ENCODE measurements at places on chromosomes 7 and 10.

- no peak for DNase-seq
Observed at GRCh38 chr7:131898418-131898817, 342.0 kb upstream of the PODXL start.

DNA sequence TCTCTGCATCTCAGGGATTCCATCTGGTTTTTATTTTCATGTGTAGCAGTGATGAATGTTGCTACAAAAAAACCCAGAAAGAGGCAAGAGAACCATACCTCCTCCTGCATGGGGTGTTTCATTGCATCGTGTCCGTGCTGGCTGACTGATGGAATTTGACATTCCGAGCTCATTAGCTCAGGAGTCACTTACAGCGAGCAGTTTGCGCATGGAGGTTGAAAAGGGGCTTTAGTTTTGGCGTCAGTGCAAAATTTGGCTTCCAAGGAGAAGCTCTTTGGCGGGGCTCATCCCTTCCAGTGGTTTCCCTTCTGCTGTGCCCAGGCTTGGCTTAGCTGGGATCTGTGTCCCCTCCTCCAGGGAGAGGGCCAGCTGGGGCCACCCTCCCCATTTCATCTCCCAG lies 25.8 kb downstream of the EMX2 start:
- DNase-seq = no peak

DNA sequence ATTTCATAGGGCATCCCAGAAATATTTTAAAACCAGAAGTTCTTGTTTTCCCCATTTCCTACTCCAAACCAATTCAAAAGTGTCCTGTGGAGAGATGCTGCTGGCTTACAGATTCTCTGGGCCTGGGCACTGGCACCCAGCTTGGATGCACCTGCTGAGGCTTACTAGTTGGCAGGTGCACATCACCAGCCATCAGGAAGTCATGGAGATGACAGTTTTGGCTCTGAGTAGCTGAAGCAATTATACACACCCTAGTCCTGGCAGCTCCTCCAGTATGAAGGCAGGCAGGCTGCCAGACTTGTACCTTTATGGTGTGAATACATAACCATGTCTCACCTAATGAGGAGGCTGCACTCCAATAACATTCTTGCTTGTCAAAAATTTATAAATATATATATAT lies 276.6 kb upstream of the GHITM start:
- DNase-seq = no peak

- no peak for DNase-seq
Observed at GRCh38 chr10:130215151-130215930, 79.2 kb downstream of the GLRX3 start.

DNA sequence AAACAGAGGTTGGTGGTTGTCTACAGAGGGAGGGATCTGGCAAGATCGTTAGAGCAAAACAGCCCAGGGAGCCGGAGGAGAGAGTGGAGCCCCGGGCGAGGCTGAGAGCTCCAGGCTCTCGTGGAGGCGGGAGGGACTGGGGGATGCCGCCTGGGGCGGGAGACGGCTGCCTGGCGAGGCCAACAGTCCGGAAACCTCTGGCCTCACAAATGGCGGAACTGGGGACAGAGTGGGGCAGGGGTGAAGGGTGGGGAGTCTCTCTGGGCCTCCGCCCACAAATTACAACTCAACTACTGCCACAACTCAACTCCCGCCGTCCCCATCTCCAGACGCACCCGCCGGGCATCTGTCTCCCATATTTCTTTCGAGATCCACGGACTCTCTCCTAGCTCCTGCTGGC lies 47.7 kb downstream of the CLEC2L start:
- no peak for DNase-seq

DNA sequence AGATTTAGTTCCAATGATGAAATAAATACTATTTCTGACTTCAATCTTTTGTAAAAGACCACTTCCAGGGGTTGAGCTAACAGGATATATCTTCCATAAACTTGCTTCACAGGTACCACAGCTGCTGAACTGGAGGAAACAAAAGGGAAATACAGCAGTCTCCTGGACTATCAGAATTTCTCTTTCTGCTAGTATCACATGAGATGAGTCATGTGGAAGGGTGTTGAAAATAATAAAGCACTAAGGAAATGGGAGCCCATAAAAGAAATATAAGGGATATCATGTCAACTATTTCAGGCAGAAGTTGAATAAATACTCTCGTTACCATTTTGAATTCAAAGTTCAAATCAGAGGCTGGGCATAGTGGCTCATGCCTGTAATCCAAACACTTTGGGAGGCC lies 250.3 kb upstream of the NFE2L3 start:
- DNase-seq = no peak

DNA sequence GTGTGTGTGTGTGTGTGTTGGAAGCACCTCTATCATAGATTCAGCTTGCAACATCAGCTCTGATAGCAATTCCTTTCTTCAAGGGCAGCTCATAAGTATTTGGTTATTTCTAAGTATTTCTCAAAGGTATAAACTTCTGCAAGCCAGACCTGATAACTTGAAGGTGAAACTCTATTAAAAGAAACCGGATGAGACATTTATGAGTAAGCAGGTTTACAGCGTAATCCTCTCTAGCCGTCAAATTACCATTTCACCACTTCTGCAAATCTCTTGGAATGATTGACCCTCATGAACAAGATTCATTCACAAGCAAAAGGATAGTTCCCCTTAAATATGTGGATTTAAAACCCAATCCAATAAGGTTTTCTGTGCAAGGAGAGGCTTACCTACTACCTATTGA lies 23.1 kb downstream of the PDE1C start:
- DNase-seq = no peak

DNA sequence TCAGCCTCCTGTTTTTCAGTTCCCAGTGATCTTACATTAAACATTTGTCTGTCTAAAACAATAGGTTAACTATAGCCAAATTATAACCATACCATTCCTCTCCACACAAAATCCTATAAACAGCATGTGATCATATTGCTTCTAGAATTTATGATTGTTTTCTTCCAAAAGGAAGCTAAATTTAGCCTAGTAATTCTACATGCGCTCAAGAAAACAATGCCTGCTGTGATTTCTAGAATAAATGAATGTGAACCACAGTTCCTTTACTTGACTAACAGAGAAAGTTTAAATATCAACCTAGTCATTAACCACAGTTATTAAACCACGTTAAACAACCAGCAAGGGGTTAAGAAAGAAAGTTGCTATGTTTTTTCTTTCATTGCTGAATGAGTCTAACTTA lies 26.4 kb downstream of the MET start:
- DNase-seq = no peak

DNA sequence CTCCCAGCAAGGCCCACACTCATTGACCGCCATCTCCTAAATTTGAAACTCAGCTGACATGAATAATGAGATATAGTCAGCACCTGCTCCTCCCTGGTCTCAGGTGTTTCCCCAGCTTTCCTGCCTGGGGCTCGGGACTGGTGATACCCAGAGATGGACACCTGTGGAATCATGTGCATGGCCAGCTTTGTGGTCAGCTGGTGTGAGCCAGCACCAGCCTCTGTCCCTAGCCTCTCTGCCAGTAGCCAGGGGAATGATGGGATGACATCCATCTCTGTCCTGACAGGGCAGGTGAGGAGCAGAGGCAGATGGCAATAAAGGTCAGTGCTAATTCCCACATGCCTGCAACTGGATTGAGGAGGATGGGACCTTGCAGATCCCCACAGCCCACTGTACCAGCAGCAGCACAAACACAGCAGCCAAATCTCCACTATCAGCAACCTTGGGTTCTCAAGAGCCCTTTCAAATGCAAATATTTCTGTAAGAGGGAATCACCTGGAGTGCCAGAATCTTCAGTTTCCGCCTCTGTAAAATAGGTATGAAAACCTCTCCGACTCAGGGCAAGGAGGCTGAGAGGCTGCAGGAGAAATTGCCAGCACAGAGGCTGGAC lies 329.2 kb upstream of the ZMIZ1 start:
- no peak for DNase-seq

DNA sequence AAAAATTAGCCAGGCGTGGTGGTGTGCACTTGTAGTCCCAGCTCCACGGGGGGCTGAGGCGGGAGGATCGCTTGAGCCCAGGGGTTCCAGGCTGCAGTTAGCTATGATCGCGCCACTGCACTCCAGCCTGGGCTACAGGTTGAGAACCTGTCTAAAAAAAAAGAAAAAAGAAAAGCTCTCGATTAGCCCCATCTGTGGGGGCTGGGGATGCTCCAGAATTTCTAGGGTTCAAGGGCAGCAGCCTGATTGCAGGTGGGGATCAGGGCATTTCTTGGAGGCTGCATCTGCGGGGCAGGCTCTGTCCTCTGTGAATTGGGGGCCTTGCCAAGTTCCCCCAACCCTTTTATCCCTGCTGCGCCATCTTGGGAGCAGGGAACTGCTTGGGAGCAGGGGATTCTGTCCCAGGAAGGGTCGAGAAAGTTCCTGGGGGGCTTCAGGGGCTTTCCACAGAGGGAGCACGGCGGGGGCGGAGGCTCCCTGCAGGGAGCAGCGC lies 651 bp upstream of the ARPC1A start:
- no peak for DNase-seq

GRCh38 chr10:119896061-119896655 lies 3.6 kb downstream of the SEC23IP start:
- no peak for DNase-seq

DNA sequence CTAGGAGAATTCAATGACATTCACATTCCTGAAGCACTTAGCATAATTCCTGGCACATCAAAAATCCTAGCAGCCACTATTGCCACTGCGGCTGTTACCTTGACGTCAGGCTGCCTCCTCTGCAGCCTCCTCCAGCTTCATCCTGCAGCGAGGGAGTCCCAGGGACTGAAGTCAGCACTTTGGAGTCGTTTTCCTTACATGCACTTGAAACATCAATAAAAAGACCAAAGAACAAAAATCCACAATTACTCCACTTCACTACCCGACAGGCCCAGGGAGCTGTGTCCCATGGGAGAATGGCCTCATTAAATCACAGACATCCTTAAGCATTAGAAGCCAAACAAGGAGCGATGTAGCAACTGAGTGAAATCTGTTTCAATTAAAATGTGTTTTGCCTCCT lies 48.6 kb upstream of the NANOS1 start:
- DNase-seq = no peak

DNA sequence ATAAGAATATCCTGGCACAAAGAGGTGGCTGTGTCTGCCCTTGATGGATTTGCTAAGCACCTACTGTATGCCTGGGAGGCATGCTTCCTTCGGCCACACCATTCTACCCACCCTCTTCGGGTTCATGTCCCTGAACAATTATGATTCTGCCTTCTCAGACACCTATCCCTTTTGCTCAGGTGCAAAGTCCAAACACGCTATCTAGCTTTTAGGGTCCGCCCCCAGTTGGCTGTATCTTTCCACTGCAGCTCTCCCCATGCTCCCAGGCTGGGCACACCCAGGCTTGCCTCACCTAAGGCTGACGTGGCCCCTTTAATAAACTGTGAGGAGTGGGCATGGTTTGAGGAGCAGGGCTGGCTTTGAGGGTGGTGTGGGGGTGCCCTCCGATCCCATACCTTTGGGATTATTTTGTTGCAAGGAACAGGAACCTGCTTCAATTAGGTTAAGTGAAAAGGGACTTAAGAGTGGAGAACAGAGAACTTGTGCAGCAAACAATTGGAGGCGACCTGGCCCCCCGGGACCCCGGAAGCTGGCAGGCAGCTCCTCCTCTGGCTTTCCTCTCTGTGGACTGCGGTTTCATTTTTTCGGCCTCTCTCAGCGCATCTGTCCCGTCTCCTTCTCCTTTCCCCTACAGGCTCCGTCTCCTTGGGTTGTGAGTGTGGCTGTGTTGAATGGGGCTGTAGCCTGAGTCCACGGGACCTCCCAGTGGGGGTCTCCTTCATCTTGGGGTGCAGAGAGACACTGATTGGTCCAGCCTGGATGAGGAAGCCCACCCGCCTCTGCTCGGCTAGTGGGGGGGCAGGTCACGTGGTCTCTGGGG lies 3.8 kb downstream of the CLIP2 start:
- DNase-seq = no peak

DNA sequence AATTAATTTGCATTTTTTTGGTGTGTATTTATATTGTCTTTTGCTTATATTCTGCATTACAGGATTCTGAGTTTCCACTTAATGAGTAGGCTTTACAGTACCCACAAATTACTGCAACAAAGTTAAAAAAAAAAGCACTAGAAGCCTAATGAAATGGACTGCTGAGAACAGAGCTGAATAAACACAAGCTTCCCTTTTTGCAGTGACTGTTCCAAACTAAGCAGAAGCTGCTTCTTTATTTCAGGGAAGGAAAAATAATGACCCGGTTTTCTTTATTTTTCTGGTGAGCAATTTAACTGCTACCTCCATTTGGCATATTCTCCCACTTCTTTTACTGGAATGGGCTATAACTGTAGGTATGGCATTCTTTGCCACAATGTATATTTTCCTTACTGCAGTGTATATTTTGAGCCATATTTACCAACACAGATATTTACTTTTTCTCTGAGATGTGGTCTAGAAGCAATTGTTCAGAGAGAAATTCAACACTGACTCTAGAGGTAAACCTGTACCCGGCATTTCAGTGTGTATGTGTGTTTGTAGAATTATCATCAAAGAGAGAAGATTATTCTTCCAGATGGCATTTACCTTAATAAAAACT lies 56.9 kb downstream of the HDAC9 start:
- DNase-seq = no peak

DNA sequence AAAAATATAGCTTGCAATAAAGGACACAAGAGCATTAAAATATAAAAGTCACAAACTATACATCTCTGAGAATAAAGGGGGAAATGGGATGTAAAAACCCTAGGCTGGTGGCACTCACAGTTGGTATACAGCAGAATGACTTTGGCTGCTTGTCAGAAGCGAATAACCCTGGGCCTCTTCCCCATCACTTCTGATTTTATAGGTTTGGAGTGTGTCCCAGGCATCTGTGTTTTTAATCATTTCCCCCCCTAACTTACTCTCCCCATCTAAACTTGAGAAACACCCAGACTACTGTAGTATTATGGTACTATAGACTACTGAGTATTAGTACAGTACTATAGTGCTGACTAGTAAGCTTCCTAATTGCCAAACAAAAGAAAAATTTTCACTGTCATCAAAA lies 1.8 kb upstream of the RPA3 start:
- no peak for DNase-seq

DNA sequence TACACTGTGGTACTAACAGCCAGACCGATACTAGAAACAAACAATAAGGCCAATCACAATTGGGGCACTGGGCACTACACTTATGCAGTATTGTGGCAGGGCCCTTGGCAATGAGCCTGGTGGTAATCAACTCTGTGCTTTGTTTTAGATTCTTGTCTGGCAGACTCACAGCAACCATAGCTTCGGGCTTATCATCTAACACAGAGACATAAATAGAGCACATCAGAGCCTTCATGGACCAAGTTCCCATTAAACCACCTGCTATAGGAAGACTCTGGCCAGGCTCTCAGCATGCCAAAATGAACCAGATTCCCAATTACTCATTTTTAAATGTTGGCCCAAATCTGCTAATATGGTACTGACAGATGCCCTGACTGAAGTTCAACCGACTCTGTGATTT lies 218.6 kb downstream of the DGKI start:
- DNase-seq = no peak

DNA sequence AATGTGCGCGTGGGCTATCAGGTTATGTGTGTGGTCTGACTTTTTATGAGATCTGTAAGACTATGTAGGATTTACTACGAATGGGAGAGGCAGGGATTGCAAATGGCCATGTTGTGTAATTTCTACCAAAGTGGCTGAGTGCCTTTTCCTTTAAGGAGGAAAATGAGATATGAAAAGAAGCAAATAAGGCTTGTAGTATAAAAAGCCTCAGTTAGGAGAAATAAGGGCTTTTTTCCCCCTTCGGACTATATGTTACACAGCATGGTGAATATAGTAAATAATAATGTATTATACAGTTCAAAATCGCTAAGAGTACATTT lies 447 bp upstream of the GPAM start:
- DNase-seq = no peak

Data from stimulated activated CD4-positive, alpha-beta T cell treated with anti-CD3 and anti-CD28 coated beads, TNF-alpha, amount 100 ng/mL, for 24 hours (primary cell).